ENCODE measurements at places on chromosomes 5 and 9.

GRCh38 chr9:87498811-87499360, 1.2 kb downstream of the DAPK1 start:
- no peak for DNase-seq

- DNase-seq: peak; percentile 90
Observed at GRCh38 chr5:157865781-157866180, 6.8 kb upstream of the CLINT1 start.

- DNase-seq: no peak
Observed at GRCh38 chr5:94545870-94546625, 72.4 kb downstream of the KIAA0825 start.

GRCh38 chr9:122180633-122181032, 20.9 kb downstream of the MORN5 start:
- peak; percentile 70 for DNase-seq

- DNase-seq: no peak
Observed at GRCh38 chr9:126607731-126608130, 6.0 kb upstream of the LMX1B start.

DNA sequence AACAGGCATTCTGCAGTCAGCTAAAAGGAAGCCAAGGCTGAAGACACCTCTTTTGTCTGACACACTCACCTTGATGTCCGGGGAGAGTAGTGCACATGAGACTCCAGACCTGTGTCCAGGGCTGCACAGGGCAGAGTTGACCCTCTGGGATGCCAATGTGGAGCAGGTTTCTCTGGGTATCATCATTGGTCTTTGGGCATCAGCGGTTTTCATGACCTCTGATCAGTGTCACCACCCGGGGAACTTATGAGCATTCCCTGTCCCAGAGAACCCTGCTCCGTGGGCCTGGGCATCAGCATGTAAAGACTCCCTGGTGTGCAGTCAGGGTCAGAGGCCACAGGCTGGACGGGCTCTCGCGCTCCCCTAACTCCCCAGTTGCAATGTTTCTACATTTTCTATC, 80.2 kb downstream of the NSUN2 start:
- DNase-seq: no peak

- DNase-seq: peak; percentile 30
Observed at GRCh38 chr9:112078432-112078831, 96.7 kb downstream of the SUSD1 start.

GRCh38 chr5:13664377-13664776, 280.1 kb downstream of the DNAH5 start:
- peak; percentile 96 for DNase-seq

GRCh38 chr5:127340606-127341005, 50.0 kb downstream of the MEGF10 start:
- DNase-seq: peak; percentile 4

- DNase-seq: no peak
Observed at GRCh38 chr5:135009736-135010501, 24.1 kb downstream of the PITX1 start.

DNA sequence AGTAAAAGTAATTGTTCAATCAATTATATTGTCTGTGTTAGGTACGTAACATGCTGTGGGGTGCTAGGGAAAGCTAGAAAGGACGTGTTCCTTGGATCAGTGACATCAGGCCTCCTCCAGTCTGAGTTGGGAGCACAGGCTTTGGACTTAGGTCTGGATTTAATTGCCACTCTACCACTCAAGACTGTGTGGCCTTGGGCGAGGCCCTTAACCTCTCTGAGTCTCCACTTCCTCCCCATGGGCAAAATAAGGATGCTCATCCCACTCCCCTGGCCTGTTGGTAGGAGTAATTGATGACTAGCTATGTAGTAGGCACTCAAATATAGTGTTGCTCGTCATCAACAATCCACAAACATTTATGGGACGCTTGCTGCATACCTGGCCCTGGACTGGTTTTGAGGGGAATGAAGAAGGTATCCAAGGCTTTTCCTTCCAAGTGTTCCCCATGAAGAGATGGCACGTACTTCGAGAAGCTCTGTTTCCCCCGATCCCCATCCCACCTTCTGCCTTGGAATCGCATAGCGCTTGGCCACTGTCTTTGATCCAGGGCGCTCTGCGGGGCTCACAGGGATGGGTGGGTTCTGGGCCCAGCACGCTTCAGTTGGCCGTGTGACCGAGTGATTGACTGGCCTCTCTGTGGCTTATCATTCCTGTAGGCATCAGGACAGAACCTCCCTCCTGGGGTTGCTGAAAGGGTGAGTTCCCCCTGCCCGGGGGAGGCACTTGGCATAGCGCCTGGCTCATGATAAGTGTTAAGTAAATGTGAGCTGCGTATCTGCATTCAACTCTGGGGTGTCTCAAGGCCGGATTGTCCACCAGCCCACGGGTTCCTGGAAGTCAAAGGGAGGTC, 8.1 kb downstream of the FGF18 start:
- DNase-seq: no peak

GRCh38 chr5:31996909-31997308, 177.2 kb downstream of the GOLPH3 start:
- DNase-seq: no peak

DNA sequence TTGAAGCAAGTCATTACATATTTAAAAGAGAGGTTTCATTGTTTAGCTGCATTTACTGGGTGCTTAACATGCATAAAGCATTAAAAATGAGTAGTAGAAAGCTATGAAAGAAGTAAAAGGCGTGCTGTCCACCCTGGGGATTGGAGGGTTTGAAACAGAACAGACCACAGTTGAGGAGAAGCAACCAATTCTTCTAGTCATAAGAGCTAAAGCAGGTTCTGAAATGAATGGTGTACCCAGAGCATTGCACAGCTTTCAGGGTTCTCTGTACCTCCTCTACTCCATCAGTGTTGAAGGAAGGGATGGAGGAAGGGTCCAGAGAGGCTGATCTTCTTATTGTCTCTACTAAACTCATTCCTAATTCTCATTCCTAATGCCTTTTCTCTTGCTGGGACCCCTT, 68.9 kb downstream of the SH3RF2 start:
- no peak for DNase-seq

DNA sequence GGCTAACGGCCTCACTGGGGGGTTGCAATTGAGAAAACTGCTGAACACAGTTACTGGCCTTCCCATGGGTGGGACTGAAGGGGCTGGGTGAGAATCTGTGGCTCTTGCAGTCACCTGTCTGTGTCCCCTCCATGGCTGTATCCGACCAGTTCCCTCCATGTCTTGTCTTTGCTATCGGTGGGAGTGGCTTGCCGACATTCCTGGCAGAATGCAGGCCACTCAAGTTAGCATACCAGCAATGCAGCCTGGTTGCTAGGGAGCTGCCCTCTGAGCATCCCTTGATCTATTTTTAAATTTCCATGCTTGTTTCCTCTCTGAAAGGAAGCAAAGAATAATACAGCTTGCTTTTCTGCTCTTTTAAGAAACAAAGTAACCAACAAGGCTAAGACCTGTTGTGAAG, 1509.7 kb upstream of the WWC1 start:
- no peak for DNase-seq

GRCh38 chr9:112493393-112494137, 6.9 kb downstream of the KIAA1958 start:
- peak; percentile 13 for DNase-seq

GRCh38 chr5:8766448-8766847, 779.4 kb downstream of the SEMA5A start:
- no peak for DNase-seq

DNA sequence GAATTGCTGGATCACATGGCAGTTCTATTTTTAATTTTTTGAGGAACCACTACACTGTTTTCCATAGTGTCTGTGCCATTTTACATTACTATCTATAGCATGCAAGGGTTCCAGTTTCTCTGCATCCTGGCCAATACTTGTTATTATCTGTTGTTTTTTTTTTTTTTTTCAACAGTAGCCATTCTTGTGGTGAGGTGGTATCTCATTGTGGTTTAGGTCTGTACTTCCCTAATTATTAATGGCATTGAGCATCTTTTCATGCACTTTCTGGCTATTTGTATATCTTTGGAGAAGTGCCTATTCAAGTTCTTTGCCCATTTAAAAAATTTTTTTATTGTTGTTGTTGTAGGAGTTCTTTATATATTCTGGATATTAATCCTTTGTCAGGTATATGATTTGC, 97.7 kb downstream of the GDNF start:
- no peak for DNase-seq

GRCh38 chr9:87122947-87123685, 175.8 kb upstream of the GAS1 start:
- no peak for DNase-seq

- DNase-seq: peak; percentile 69
Observed at GRCh38 chr9:105908069-105908468, 213.7 kb downstream of the TMEM38B start.

GRCh38 chr5:99037668-99038067, 108.9 kb upstream of the CHD1 start:
- DNase-seq: peak; percentile 72

DNA sequence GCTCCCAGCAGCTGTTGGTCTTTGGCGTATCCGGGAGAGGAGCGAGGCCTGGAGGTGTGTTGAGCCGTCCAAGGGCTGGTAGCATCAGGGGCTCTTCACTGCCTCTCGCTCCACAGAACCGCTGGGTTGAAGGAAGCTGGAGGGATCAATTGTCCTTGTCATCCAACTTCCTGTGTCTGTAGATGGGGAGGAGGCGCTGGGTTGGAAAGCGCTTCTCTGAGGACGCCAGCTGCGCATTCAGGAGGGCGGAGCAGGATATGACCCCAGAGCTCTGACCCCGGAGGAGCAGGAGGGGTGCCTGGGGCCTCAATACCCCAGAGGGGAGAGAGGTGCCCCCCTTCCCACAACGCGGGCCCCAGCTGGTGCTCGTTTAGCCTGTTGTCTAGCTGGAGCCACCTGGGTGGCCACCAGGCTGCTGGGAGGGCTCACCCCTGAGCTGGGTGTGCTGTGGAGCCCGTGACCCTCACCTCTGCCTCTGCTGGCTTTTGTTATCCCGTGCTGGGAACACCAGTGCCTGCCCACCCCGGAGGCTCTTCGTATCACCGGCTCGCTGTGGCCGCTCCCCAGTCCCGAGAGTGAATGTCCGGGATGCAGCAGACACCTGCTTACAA, 2.0 kb upstream of the DBH start:
- DNase-seq: no peak

GRCh38 chr5:88656221-88656950, 226.6 kb downstream of the MEF2C start:
- no peak for DNase-seq

- DNase-seq: no peak
Observed at GRCh38 chr9:90162819-90163218, 479.8 kb downstream of the DIRAS2 start.

DNA sequence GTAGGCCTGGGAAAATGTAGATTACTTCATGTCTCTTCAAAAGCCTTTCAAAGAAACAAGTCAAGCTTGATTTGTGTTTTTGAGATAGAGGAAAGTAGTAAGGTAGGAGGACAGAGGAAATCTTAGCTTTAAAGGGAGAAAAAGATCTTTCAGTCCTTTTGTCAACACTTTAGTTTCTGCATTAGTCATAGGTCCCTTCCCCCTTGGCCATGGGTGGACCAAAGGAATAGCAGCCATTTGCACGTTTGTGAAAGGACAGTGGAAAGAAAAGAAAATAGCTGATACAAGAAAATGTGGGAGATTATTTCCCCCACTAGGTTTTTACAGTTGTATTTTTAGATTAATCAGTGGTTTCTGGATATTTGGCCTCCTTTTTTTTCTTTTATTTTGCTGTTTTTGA, 121.9 kb upstream of the GRHPR start:
- DNase-seq: peak; percentile 5

DNA sequence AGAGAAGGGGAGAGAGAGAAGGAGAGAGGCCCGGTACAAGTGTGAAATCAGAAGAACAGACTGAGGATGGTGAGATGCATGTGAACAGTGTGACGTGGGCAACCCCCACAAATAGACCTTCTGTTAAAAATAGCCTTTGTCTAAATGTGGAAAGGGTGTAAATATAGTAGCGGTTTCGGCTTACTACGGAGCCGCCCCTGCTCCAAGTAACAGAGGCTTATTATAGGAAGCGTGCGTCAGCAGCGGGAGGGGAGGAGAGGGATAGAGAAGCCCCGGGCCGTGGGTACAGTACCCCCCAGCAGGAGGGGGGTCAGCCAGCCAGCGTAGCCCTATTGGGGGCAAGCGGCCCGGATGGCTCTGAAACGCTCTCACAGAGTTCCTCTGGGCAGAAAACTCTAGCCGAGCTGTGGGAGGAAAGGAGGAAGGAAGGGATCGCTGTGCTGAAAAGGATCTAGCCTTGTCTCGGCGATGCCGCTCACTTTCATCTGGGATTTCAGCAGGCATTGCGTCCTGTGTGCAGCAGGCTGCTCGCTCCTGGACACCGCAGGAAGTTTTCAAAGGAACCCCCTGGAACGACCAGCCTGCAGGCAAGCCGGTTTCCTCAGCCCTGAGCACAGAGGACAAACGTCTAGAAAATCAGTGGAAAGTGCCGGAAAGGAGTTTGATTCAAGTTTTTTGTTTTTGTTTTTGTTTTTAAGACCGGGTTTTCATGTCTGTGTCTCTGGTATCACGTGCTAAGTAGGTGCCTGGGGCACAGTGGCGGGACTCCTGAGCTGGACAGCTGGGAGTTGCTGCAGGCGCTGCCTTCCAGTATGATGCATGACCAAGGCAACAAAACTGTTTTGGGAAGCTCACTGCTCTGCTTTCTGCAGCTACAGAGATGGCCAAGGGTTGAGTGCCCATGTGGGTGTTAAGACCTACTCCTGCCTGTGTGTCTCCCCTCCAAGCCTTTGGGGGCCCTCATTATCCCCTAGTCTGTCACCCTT, 146.6 kb downstream of the SEC61B start:
- peak; percentile 40 for DNase-seq

DNA sequence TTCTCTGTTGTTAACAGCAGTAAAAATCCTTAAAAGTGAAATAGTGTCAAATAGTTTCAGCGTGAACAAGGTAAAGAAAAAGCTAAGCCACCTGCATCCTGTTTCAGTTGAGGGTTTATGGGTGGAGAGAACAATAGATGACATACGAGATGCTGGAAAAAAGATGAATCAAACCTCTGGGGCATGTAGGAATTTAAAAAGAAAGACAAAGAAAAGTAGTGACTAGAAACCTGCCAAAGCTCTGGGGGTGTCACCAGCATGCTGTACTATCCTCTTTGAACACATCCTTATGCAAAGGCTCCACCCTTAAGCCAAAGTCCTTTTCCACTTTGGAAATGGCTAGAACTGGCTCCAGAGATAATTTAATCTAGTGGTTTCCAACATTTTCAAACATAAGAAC, 22.2 kb downstream of the SCAI start:
- peak; percentile 38 for DNase-seq

- no peak for DNase-seq
Observed at GRCh38 chr5:172637110-172637580, 3.9 kb upstream of the NEURL1B start.

GRCh38 chr9:100222674-100223073, 123.6 kb downstream of the INVS start:
- DNase-seq: peak; percentile 33

DNA sequence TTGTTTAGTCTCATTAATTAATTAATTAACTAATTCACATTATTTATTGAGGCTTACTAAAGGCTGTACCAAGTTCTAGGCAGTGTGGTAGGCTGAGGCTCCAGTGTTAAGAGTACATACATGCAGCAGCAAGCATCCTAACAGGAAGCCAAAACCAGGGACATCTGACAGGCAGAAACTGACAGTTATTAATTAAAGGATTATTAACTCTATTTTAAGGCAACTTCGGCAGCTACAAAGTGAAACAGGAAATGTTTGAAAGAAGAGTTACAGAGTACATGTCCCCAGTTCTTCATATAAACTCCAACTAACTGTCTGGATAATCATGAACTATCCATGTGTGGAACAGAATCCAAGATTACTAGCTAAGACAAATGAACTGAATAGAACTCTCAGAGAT, 39.3 kb upstream of the GABRB2 start:
- DNase-seq: no peak

Data from PC-3 (cell line).